Esophagus squamous epithelium (tissue), 5 donors: ENCODE measurements at places on chromosomes 4 and X.

GRCh38 chr4:8907596-8908205 lies 36.1 kb upstream of the HMX1 start:
- H3K36me3 ChIP-seq, result no peaks in the 10 kb centered on the region
- no peak overlapping the region for H3K27ac ChIP-seq
- no peak for DNase-seq

DNA sequence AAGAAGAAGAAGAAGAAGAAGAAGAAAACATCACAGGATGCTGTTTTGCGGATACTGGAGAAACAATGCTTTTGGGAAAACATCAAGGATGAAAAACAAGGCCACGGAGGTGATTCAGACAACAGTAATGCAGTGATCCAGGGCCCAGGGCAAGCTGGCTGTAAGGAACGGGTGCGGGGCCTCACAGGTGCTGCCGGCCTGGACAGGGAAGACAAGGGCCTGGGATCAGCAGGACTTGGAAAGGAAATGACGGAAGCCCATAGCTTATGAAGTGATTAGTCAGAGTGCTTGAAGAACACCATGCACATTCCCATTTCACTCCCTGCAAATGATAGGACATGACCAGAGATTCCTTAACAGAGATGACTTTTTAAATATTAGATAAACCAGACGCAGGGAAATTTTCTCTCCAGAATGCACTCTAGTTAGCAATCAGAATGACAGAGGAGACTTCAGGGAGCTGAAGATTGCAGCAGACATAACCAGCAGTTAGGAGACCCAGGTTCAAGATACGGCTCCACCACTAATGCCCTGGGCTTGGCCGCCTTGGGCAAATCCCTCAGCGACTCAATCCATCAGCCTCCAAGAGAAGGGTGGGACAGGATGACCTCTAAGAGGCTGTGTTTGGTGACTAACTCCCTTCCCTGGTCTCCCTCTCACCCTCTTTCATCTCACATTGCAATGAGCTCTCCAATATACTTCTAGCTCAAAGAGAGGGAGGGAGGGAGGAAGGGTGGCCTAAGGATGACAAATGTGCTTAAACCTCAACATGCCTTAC lies 54.1 kb downstream of the APBB2 start:
- peaks cover 53% of the 10 kb centered on the region for H3K4me1 ChIP-seq
- H3K27me3 ChIP-seq, result no peaks in the 10 kb centered on the region
- no peak overlapping the region for H3K27ac ChIP-seq

DNA sequence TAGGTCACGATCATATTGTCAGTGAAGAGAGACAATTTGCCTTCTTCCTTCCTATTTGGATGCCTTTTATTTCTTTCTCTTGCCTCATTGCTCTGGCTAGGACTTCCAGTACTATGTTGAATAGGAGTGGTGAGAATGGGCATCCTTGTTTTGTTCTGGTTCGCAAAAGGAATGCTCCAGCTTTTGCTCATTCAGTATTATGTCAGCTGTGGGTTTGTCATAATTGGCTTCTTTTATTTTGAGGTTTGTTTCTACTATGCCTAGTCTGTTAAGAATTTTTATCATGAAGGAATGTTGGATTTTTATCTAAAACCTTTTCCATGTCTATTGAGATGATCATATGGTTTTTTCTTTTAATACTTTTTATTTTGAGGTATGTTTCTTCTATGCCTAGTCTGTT lies 152.3 kb upstream of the MAD2L1 start:
- no peak overlapping the region for H3K27ac ChIP-seq
- no peak for DNase-seq
- H3K4me3 ChIP-seq, result no peak overlapping the region
- no peaks in the 10 kb centered on the region for H3K27me3 ChIP-seq

GRCh38 chrX:151852294-151852693 lies 60.4 kb upstream of the MAGEA4 start:
- no peaks in the 10 kb centered on the region for H3K36me3 ChIP-seq
- DNase-seq, result no peak
- H3K27ac ChIP-seq, result no peak overlapping the region
- no peaks in the 10 kb centered on the region for H3K27me3 ChIP-seq

GRCh38 chrX:13483773-13484172 lies 85.6 kb upstream of the EGFL6 start:
- H3K4me1 ChIP-seq, result no peaks in the 10 kb centered on the region
- H3K36me3 ChIP-seq, result no peaks in the 10 kb centered on the region
- DNase-seq, result no peak
- H3K27me3 ChIP-seq, result no peaks in the 10 kb centered on the region
- no peak overlapping the region for H3K4me3 ChIP-seq
- H3K27ac ChIP-seq, result no peak overlapping the region

DNA sequence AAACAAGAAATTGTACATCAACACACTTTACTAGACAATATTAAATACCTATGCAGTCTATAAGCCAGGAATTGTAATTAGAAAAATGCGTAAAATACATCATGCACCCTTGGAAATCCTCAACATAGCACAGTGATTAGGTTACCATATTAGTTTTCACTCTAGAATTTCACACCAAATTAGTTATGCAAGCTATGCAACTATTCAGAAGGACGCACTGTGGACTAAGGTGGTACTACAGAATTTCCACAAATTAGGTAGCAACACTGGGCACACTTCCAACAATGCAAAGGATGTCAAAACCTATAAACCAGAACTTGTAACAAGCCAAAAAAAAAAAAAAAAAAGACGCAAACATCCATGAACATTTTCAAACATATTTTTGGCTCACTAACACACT lies 71.1 kb upstream of the ZCCHC13 start:
- no peak for DNase-seq
- H3K27me3 ChIP-seq, result no peaks in the 10 kb centered on the region
- H3K27ac ChIP-seq, result no peak overlapping the region
- no peaks in the 10 kb centered on the region for H3K4me1 ChIP-seq
- H3K36me3 ChIP-seq, result no peaks in the 10 kb centered on the region

DNA sequence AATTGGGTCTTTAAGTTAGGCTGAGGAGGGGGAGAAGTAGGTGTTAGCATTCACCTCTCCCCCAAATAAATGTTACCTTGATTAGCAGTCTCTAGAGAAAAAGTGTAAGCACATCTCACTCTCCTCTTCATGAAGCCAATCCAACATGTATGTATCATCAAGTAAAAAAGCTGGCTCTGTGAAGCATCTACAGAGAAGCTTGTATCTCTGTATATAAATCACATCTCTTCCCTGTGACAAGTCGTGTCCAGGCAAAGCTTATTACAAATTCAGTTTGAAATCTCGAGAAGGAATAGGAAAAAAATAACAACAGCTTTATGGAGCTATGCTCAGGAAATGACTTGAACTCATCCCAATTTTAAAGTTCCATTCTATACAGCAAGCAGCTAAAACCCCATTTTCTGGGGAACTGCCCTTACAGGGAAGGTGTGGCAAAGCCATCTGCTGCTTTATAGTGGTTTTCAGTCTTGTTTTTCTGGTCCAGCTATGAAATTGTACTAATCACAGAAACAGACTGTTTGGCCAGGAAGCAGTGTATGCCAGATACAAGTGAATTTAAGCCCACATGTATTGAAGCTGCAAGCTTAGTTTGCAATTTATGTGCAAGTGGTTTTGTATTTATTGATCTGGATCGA lies 313.3 kb upstream of the NOCT start:
- H3K27me3 ChIP-seq, result no peaks in the 10 kb centered on the region
- no peak overlapping the region for H3K4me3 ChIP-seq
- no peak overlapping the region for H3K27ac ChIP-seq

GRCh38 chr4:1393866-1394265 lies 12.4 kb downstream of the NKX1-1 start:
- H3K27me3 ChIP-seq, result no peaks in the 10 kb centered on the region
- no peak for DNase-seq
- H3K4me1 ChIP-seq, result no peaks in the 10 kb centered on the region

DNA sequence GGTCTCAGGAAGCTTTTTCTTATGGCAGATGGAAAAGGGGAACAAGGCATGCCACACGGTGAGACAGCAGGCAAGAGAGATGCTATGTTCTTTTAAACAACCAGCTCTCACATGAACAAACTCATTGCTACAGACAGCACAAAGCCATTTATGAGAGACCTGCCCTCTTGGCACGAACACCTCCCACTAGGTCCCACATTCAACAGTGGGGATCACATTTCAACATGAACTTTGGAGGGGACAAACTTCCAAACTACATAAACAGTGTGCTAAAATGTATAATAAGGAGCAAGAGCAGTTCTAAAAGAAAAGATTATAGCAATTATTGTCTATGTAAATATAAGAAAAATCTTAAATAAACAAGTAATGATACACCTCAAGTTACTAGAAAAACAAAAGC lies 391.8 kb upstream of the CPXCR1 start:
- H3K36me3 ChIP-seq, result no peaks in the 10 kb centered on the region
- no peak overlapping the region for H3K27ac ChIP-seq
